ENCODE measurements at places on chromosomes 11 and 22. TPM values are rescaled to one million over a fixed set of nuclear protein-coding genes. Genes with fewer than 3 reads are reported as not detected.

Gene C22orf31
- total RNA-seq: 0.64 TPM

Gene MAP4K2
- total RNA-seq: 23.6 TPM

Gene CHRM4
- total RNA-seq: 0.18 TPM

Gene OR5B21
- 0.23 TPM for total RNA-seq

Gene UCP3
- total RNA-seq: 1.2 TPM

Gene SLC25A18
- 0.53 TPM for total RNA-seq

Gene DEUP1
- total RNA-seq: 0.29 TPM

Gene LPXN
- 8.5 TPM for total RNA-seq

Gene C22orf42
- not detected for total RNA-seq

Gene MCAM
- 117 TPM for total RNA-seq

Measured in metanephros (tissue), 2 donors.